ENCODE measurements at places on chromosomes 6 and 20. TPM values are rescaled to one million over a fixed set of nuclear protein-coding genes. Genes with fewer than 3 reads are reported as not detected.

GRCh38 chr6:160973311-160974250 is 18.0 kb upstream of the MAP3K4 start:
- DNase-seq, result peak; percentile 70

GRCh38 chr6:25504661-25505060 is 147.4 kb upstream of the SCGN start:
- no peak for DNase-seq

TULP4 gene
- 142 TPM for total RNA-seq

DNA sequence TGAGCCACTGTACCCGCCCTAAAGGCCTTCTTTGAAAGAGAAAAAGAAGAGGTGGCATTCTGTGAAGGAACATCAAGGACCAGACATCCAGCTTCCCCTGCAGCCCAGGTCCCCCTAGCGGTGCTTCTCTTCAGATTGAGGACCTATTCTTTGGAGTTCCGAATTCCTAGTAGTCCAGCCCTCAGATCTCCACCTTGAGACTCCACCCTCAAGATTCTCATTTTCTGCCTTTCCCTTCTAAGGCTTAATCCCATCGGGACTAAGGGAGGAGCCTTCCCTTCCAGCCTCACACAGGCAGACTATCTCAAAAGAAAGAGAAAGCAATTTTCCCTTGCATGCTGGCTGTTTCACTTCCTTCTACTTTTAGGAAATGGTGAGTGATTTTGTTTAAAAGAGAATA is 32.5 kb downstream of the MUC22 start:
- no peak for DNase-seq

LY6G6D gene
- total RNA-seq, result not detected

DNA sequence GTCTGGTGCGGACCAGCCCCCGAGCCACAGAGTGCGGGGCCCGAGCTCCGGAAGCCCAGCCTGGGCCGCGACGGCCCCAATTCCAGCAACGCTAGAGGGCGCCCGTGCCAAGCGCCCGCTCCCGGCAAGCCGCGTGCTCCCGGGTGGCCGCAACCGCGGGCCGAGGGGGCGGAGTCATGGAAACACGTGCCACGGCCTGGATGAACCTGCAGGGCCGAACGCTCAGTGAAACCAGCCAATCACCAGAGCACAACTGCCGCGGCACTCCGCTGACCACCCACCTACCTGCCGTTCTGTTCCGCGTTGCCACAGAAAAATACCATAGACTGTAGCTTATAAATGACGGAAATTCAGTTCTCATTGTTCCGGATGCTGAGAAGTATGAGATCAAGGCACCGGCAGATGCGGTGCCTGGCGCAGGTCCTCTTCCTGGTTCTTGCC is 85.7 kb upstream of the FOXC1 start:
- DNase-seq, result no peak

AGER gene
- 1.9 TPM for total RNA-seq

ADAM33 gene
- 484 TPM for total RNA-seq

- no peak for DNase-seq
These were observed 390.9 kb upstream of the SASH1 start for GRCh38 chr6:147951726-147952125.

DNA sequence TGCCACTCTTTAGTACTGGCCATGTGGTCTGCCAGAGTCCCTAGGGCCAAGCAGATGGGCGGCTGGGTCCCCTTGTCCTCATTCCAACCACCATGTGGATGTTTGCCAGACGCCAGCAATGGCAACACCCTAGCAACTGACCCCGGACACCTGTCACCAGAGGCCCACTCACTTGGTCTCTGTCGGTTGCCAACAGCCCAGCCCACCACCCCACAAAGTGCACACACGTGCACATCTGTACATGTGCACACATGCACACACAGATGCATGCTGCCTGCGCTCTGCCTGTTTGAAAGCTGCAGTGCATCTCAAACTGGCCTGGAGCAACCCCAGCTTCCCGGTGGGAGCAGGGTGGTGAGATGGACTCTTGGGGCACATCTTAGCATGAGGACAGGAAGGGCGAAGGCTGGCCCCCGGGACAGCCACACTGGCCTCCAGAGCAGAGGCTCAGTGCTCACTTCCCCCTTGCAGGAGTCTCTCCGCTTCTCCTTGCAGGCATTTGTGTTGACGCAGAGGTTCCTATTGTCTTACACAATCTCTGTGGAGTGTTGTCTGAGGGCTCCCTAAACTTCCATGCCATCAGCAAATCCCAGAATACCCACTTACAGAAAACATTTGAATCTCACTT is 54.0 kb downstream of the PSMG4 start:
- DNase-seq, result peak; percentile 66

- DNase-seq, result no peak
These were observed 20.7 kb upstream of the BCAS1 start for GRCh38 chr20:54091120-54091480.

PRPH2 gene
- total RNA-seq, result 3.5 TPM

DNA sequence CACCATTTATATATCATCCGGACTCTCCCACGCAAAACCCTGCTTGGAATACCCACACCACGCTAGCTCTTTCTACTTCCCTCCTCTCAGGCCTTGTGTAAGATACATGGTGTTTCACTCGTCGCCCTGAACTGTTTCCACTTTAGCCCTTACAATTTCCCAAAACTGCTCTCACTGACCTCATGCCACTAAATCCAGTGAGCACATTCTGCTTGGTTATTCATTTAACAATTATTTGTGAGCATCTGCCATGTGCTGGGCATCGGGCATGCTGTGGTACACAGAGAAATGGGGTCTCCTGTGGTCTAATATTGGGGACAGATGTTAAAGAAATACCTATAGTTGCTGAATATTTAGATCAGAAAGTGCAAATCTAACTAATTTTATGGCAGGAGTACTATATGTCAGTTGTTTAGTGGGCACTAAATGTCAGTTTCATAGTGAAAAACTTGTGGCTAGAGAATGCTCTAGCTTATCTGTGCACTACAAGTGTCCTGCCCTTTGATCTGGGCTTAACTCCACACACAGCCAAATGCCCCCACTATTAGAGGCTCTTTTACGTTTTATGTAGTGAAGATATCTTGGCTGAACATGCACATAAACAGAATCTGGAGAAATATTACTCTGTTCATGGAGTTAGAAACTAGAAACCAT is 41.0 kb downstream of the PLEKHG1 start:
- DNase-seq, result no peak

TUBB2B gene
- 12.7 TPM for total RNA-seq

PRSS16 gene
- not detected for total RNA-seq

GRCh38 chr6:141163107-141163506 is 969.6 kb upstream of the GJE1 start:
- DNase-seq, result no peak

GRCh38 chr6:143611580-143611979 is 66.2 kb upstream of the PHACTR2 start:
- no peak for DNase-seq

- DNase-seq, result peak; percentile 80
These were observed 124.6 kb upstream of the BTN3A2 start for GRCh38 chr6:26240157-26241032.

DNA sequence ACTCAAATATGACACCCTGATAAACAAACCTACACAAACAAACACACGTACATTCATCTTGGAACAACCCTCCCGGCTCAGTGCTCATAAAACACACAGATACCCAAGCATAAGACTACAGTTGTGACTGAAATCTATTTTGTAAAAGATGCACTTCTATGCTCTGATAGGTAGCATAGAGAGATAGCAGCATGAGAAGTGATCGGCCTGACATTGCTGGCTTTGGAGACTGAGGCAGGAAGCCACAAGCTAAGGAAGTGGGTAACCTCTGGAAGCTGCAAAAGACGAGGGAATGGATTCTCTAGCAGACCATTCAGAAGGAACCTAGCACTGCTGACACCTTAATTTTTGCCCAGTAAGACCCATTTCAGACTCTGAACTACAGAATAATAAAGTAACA is 1.6 kb upstream of the RNF39 start:
- no peak for DNase-seq

DNA sequence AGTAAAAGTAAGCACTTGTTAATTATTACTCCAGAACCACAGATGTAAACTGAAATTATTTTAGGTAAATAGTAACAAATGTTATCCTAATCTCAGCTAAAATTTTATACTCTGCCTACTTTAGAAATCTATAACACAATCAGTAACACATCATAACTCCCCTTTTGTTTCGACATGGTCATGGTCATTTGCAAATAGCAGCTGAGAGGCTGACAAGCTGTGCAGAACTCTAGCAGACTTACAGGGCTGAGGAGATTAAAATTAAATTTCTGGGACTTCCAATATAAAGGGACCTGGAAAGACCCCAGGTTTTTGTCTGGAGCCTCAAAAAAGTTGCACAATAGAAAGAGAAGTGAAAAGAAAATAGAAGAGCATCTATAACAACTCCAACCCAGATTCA is 88.8 kb downstream of the PRL start:
- no peak for DNase-seq

GRCh38 chr20:43975096-43975768 is 60.6 kb downstream of the TOX2 start:
- no peak for DNase-seq

- no peak for DNase-seq
These were observed 123.0 kb downstream of the CBLN4 start for GRCh38 chr20:55882286-55882685.

GRCh38 chr6:166776571-166776970 is 149.5 kb upstream of the RPS6KA2 start:
- no peak for DNase-seq

TNFRSF21 gene
- 25.3 TPM for total RNA-seq

DNA sequence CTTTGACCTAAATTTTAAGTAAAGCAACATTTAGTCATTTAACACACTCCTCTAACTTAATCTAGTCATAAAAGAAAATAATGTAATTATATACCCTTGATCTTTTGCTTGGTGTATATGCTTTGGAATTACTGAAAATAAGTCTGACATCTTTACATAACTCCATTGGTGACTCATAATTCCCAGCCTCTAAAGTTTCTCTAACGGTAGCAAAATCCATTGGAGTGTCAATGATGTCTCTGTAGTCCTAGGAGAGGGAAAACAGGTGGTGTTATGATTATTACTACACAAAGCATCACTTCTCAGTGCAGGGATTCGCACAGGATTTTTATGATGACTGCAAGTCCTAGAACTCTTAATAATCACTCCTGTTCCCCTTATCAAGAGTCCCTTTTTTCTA is 80.2 kb downstream of the IRAK1BP1 start:
- DNase-seq, result no peak

EBF4 gene
- 31.0 TPM for total RNA-seq

GRCh38 chr6:138512609-138513008 is 13.3 kb upstream of the NHSL1 start:
- DNase-seq, result no peak

LGSN gene
- total RNA-seq, result not detected

LY6G5C gene
- total RNA-seq, result not detected

DNA sequence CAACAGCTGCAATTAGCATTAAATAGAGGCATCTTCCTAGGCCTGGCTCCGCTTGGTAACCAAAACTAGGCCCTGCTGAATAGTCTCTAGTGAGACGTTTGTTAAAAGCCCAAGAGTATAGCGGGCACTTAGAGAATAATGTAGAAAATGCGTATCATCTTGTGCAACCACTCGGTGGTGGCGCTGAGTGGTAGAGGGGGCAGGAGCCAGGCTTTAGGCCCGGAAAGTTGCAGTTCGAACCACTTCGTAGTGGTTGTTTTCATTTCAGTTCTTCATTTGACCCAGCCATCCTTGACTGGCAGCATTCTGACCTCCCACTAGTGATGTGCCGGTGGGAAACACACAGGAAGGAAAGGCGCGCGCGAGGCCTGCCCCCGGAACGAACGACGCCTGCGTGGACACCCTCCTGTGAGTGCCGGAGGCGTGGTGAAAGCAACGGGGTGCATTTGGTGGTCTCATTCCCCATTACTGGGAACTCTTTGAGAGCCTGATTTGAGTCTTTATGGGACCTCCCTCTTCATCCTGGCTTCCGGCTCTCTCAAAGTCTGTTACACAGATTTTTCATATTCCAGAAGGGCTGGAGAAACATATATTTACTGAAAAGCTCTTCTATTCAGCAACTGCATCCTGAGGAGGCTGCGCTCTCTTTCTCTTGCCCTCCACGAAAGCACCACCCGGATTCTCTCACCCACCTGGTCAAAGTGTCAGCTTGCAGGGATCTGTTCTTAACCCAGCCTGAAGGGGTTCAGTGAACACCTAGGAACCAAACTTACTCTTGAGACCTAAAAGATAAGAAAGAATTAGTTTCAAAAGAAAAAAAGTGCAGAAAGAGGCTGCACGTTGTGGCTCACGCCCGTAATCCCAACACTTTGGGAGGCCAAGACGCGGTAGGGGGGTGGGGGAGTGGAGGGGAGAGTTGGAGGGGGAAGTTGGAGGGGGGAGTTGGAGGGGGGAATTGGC is 18.2 kb downstream of the GPX5 start:
- no peak for DNase-seq

RAET1L gene
- not detected for total RNA-seq

SNX9 gene
- total RNA-seq, result 48.5 TPM

DNA sequence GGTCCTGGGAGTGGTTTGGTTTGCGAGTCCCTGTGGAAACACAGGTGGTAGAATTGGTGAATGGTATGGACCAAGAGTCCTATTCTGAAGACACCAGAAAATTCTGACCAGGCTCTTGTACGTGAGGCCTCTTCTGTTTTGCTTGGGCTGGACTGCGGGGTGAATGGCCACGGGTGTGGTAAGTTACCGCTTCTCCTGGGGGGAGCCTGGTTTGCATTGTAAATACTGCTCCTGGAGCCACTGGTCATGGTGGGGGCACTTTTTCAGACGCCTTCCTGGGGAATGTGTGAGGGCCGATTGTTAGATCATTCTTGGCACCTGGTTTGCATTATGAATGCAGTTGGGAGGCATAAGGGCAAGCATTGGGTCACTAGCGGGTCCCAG is 25.4 kb upstream of the EPB41L1 start:
- DNase-seq, result no peak

- no peak for DNase-seq
These were observed 127.2 kb downstream of the PAX1 start for GRCh38 chr20:21832442-21833385.

- DNase-seq, result no peak
These were observed 8.3 kb downstream of the RIPOR3 start for GRCh38 chr20:50682947-50683530.

DNA sequence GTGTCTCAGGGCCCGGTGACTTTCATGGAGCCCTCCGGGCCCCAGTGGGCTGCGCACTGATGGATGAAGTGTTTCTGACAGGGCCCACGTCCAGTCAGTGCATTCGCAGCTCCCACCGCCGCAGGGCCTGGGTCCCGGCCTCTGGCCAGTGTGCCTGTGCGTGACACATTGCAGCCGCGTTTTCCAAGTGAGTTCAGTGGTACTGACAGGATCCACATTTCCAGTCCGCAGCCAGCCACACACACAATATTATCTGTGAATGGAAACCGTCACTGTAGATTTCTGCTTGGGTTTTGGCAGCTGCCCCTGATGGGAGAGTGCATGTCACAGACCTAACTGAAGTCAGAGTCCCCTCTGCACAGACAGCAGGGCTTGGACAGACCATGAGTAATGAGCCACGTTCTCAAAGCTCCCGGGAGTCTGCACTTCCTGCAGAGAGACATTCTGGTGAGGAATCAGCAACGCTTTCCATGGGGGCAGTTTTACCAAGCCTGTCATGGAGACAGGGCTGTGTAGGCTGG is 171.4 kb downstream of the MYLK4 start:
- no peak for DNase-seq

- DNase-seq, result no peak
These were observed 249.5 kb downstream of the SOX4 start for GRCh38 chr6:21842875-21843645.

GRCh38 chr6:140956571-140957369 is 1176.0 kb upstream of the GJE1 start:
- no peak for DNase-seq

LHFPL5 gene
- not detected for total RNA-seq
